Activated CD8-positive, alpha-beta memory T cell treated with anti-CD3 and anti-CD28 coated beads, Interleukin-2, amount 10 ng/mL, durations not matched to agents 7 days and 5 days (primary cell): ENCODE measurements at places on chromosomes 6 and 20.

DNA sequence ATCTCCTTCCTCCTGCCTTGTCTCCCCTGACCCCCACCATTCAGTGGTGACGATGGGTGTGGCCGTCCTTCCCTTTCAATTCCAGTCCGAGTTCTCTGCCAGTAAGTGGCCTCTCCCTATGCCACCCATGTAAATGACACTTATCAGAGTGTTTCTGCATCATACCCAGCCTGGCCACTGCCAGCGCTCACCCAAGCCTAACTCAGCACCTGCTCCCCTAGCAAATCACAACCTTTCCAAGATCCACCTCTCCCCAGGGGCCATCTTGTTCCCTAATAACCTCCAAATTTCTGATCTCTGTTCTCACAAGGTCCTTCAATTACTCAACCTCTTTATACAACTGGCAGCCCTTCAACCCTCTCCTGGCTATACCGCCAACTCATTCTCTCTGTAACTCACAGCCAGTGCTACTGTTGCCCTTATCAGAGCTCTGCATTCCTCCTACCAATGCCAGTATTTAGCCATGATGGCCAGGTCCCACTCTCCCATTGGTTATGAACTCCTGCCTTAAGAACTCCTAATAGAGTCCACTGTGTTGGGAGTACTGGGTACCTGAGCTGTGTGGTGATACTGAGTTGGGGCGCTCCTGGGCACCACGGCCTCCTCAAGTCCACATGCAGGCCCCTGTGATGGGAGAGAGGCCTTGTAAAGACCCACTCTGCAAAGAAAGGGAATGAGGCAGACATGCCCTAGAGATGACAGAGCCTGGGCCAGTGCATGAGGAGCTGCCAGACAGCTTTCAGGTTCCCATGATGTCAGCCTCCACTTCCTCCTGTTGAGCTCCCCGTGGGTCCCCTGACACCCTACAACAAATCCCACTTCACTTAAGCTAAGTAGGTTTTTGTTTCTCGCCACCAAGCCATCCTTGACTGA lies 187.4 kb upstream of the RREB1 start:
- DNase-seq: no peak

GRCh38 chr20:4091490-4092479 lies 76.4 kb upstream of the RNF24 start:
- peak; percentile 57 for DNase-seq

GRCh38 chr20:37288091-37288490 lies 1.4 kb upstream of the MANBAL start:
- no peak for DNase-seq

GRCh38 chr6:47256981-47257730 lies 52.5 kb downstream of the TNFRSF21 start:
- DNase-seq: no peak

- DNase-seq: no peak
Observed at GRCh38 chr20:16178546-16179135, 394.6 kb downstream of the KIF16B start.

GRCh38 chr20:11924923-11925322 lies 7.2 kb downstream of the BTBD3 start:
- no peak for DNase-seq

DNA sequence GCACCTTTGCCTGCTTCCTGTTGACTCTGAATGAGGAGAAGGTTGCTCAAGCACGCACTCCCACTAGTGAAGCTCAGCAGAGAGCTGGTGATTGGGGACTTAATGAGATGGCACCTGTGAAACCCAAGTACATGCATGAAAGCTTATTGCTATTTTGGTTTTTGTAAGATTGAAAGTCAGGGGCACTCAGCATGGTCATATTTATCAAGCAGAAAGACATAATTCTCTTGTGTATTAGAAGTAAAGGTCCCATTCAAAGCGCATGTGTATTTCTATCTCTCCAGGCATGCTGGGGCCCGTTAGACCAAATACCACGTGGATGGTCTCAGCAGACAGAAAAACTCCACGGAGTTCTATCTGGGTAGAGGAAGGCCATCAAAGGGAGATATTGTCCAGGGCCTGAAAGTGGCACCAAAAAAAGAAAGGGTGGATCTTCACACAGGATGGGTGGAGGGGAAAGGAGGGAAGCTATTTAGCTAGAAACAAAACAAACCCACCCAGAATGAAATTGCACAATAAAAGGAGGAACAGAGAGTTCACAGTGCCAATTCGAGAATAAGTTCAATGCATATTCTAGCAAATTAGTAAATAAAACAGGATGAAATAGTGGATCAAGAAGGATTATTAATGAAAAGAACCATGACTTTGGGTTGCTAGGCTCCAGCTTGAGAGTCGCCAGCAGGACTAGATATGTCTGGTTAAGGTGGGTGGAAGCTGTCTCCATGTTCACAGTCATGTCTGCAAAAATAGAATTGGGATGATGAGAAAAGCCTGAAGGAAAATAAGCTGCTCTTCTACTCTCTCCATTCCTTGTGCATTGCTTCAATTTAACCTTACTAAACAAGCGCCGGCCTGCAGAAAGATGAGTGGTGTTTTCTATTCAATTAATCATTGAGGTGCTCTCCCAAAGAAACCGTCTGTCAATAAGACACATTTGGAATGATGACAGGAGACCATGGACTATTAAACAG lies 224.9 kb upstream of the DTNBP1 start:
- DNase-seq: no peak

DNA sequence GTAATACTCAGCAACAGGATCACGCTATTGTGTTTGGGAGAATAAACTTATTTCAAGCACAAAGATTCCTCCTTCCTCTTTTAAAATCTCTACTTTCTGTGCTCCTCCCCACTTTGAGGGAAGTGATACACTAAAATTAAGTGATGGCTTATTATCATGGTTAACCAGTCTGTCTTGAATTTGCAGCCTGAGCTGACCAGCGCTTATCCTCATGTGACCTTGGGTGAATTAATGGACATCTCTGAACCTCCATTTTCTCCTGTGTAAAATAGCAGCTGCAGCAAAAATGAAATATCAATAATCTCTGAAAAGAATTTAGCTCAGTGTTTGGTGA lies 222.6 kb downstream of the BCAS1 start:
- no peak for DNase-seq

- DNase-seq: no peak
Observed at GRCh38 chr6:147728903-147729302, 220.4 kb downstream of the SAMD5 start.

DNA sequence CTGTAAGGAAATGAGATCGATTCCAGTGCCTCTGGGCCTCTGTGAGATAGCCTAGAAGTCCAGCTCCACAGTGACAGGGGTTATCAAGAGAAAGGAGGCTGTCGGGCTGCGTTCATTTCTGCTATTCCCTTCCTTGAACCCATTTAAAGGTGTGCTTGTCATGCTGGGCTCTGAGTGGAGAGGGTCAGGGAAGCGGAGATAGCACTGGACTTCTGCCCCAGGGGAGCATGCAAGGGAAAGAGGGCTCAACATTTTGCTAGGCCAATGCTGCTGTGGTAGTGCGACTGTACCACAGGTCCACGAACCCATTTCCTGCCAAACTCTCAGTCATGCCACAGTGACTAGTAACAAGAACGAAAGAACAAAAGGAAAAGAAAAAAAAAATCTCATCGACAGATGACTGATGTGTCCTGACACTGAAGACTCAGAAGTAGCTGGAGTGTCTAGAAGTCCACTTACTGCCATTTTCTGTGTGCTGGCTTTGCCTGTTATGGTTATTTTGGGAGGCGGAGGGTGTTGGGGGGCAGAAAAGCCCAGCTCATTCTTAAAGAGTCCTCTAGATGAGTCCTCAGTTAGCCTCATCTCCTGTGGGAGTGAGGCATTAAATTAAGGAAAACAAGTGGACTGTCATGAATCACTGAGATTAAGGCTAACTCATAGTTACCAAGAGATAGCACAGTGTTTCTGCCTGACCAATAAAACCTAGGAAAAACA lies 8.1 kb downstream of the NEDD9 start:
- peak; percentile 89 for DNase-seq

DNA sequence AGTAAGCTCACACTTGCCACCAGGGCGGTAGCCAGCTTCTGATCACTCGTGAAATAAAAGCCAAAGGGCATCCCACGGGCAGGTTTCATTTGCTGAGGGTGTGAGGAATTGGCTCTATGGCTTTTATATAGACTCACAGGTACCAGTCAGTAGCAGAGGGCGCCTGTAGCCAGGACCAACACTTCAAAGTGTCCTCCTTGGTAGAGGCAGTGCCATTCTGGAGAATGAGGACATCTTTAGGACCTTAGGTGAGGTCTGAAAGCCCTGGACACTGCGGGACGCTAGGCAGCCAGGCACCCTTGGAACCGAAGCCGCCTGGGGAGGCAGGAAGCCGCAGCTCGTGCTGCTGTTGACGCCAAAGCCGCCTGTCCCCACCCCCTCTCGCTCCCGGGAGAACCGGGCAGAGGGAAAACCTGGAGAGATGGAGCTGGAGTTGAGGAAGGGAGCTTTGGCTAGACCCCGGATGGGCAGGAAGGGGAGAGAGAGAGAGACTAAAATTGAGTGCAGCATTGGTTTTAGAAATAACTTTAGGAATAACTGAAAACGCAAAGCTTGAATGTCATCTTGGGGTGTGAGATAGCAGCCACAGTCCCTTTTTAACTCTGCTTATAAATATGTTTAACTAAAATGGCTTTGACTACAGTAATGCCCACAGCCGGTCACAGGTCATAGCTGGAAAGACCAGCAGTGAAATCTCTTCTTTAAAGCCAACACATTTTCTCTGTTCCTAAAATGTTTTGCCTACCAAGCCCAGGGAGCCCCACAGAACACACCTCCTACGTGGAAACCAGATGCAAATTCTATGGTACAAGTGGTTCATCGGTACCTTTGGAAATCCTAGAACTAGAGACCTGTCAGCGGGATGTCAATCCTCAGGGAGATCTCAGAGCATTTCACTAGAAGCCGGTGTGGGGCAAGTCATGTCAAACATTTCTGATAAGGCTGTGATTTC lies 128.5 kb upstream of the CDYL start:
- peak; percentile 41 for DNase-seq

GRCh38 chr20:56322681-56323080 lies 36.1 kb upstream of the FAM210B start:
- DNase-seq: no peak

DNA sequence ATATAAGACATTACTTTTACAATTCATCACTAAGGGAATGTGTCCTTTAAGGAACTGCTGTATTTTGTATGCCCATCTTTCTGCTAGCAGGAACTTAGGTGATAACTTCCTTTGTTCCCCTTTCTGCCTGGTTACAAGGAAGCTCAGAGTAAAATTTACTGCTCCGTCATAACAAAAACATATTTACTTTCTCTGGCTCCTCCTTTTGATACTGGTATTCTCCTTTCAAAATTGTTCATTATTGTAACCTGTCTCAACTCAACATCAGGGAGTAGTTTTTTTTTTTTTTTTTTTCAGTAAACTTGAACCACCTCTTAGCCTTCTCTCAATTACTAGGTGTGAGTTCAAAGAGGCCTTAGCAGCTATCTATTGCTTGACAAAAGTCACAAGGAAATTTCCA lies 37.1 kb downstream of the RIPOR2 start:
- no peak for DNase-seq

- no peak for DNase-seq
Observed at GRCh38 chr20:61850457-61850856, 215.2 kb downstream of the TAF4 start.

- DNase-seq: no peak
Observed at GRCh38 chr20:37432606-37433005, 86.7 kb downstream of the SRC start.

DNA sequence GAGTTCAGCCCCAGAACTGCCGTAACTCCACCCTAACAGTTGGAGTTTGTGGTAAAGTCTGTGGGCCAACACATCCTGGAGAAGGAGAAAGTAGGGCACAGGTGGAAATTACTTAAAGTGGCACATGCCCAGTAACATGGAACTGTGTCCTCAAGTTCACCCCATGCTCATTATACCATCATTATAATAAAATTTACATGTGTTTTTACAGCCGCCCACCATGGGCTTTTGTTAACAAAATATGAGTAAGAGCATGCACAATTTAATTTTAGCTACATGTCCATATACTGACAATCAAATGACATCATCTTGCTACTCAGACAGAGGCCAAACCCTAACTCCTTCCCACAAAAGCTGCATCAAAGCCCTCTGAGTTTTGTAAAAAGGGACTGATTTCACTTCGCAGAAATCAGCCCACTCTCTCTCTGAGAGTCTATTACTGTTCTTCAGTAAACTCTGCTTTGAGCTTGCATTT lies 17.3 kb upstream of the ELOVL4 start:
- no peak for DNase-seq

DNA sequence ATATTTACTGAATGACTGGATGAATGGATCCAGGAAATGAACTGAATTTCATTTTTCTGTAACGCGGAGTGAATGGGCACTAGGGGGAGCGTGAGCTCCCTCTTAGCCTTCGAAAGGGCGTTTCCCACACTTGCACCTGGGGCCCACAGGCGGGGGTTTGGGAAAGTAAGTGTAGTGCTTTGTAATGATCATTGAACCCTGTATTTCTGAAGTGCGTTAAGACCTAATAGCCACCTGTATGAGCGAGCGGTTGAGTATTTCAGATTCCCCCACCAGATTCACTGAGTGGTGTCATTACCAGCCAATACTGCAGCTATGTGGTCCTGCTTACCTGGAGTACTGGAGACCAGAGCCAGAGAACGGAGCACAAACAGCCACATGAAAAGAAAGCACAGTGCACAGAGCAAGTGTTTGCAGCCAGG lies 10.5 kb downstream of the SYTL3 start:
- DNase-seq: peak; percentile 61

GRCh38 chr6:20866036-20866435 lies 331.8 kb downstream of the CDKAL1 start:
- no peak for DNase-seq

DNA sequence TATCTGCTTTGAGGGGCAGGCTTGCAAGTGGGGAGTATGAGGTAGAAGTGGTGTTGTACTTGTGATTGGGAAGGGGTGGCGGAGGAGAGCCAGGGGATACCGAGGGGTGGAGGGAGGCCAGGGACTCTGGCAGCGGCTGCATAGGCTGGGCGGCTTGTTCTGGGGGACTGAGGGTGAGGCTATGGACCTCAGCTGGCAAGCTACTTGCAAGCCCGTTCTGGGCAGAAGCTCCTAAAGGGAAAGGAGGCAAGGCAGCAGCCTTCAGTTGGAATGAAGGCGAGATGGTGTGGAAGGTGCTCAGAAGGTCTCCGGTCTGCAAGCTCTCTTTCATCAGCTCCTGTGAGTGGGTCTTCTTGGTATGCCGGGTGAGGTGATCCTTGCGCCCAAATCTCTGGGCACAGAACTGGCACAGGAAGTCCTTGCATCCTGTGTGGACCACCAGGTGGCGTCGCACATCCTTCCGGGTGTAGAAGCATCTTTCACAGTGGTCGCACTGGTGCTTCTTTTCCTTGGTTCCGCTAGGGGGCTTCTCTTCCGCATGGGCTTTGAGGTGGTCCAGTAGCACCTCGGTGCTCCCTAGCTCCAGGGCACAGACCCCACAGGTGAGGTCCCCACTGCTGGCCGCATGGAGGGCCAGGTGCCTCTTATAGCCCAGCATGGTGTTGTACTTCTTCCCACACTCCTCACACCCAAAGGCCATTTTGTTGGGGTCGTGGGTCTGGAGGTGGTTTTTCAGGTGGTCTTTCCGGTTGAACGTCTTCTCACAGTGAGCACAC lies 66.0 kb downstream of the PLAGL1 start:
- peak; percentile 78 for DNase-seq

- no peak for DNase-seq
Observed at GRCh38 chr6:109230453-109230852, 135.1 kb downstream of the CEP57L1 start.
